ENCODE measurements at places on chromosomes 7 and 10.

- DNase-seq = no peak
These were observed 391.2 kb downstream of the TYW1 start for GRCh38 chr7:67387851-67388250.

DNA sequence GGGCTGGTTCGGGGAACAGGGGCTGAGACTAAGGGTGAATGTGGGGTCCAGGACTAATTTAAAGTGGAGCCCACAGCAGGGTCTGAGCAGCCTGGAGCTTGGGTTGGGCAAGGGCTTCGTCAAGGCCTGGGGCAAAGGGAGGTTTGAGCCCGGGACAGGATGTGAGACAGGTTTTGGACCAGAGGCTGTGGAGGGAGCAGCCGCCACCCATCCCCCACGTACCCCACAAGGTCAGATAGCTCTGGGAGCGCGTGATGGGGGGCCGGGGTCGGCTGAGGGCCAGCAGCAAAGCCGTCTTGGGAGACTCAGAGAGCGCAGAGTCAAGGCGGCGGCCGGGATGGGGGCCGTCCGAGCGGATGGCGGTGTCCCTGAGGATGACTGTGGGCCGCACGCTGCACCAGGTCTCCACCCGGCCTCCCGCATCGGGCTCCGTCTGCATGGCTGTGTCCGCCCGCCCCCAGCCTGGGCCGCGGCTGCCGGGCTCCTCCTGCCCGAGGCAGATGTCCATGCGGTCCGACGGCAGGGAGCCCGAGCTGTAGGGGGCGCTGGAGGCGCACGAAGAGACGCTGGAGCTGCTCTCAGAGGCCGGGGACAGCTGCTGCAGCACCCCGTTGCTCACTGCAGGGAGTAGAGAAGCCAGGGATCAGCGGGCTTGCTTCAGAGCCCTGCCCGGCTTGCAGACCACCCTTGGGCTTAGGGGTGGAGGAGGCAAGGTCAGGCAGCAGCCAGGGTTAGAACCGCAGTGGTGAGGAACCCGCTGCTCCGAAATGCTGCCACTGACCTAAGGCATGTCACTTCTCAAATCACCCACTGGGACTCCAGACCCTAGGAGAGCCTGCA is 12.1 kb downstream of the PDZD7 start:
- DNase-seq = peak; percentile 81

GRCh38 chr10:58993480-58994221 is 182.8 kb upstream of the PHYHIPL start:
- no peak for DNase-seq

DNA sequence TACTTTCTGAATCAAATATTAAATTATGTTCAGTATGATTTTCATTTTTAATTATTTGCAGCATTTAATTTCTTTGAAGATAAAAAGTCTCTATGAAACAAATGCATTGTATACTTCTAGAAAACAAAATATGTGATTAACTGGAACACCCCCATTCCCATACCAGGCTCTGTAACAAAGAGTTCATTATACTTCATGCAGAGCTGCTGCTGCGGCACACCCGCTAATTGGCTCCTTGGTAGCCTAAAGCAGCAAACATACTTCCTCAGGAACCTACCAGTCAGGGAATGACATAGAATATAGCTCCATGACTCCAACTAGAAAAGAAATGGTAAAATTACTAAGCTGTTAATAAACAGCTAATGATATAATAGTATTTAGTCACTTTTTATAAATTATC is 19.3 kb downstream of the RAB11FIP2 start:
- DNase-seq = no peak
